NCI-H69 (cell line): ENCODE measurements at places on chromosomes 3 and 15.

GRCh38 chr3:152589644-152590043 lies 245.3 kb upstream of the P2RY1 start:
- DNase-seq = no peak

- DNase-seq = no peak
Observed at GRCh38 chr3:181687190-181687589, 24.5 kb upstream of the SOX2 start.

- DNase-seq = peak; percentile 91
Observed at GRCh38 chr3:5058471-5058951, 63.6 kb upstream of the ARL8B start.

GRCh38 chr3:156685752-156686151 lies 11.4 kb downstream of the TIPARP start:
- DNase-seq = peak; percentile 58

DNA sequence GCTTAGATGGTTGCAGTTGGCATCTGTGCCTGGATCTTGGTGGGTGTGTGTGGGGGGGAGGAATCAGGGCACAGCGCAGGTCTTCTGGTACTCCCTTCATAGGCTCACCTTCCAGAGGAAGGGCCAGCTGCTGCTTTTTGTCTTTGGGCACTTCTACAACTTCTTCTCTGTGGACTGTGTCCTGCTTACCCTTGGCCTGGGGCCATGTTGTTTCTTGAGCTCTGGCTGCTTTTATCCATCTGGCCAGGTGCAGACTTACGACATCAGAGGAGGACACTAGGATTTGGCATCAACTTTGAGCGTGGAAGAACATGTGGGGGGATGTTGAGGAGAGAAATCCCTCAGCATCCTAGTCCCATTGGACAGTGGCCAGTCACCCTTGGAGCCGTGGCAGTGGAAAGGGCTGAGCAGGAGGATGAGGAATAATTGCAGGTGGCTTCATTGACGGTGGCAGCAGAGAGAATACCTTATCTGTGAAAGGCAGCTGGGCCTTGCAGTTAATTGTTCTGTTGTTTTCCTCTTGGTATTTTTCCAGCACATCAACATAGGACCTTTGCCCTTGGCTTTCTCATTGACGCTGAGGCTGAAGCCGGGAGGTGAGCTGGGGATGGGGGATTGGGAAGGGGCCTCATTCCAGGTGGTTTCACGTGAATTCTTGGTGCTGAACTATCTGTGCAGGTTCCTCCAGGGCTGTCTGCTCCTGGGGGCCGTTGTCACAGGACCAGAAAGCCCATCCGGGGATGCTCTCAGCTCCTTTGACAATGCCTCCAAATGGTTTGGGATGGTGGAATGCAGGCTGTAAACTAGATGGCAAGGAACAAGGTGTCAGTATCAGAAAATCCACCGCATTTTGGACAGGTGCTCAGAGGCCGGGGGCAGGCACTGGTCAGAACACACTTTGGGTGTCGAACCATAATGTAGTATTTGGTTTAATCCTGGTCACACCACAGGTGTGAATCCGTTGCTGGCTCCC lies 9.7 kb downstream of the EPHB1 start:
- DNase-seq = peak; percentile 38

DNA sequence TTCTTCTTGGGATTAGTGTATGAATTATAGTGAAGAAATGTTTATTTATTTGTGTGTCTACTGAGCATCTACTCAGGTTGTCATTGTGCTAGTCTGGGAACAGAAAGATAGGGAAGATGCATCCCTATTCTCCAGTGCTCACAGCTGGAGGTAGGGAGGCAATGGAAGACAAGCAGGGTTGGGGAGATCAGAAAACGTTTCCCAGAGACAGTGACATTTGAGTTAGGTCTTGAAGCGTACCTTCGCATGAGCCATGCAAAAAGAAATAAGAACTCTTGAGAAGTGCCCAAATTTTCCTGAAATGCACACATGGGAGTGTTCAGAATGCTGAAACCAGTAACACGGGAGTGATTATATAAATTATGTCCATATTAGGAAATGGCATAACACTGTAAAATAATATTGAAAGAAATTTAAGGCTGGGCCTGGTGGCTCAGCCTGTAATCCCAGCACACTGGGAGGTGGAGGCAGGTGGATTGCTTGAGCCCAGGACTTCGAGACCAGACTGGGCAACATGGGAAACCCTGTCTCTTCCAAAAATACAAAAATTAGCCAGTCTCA lies 5.3 kb upstream of the CEMIP start:
- DNase-seq = no peak

DNA sequence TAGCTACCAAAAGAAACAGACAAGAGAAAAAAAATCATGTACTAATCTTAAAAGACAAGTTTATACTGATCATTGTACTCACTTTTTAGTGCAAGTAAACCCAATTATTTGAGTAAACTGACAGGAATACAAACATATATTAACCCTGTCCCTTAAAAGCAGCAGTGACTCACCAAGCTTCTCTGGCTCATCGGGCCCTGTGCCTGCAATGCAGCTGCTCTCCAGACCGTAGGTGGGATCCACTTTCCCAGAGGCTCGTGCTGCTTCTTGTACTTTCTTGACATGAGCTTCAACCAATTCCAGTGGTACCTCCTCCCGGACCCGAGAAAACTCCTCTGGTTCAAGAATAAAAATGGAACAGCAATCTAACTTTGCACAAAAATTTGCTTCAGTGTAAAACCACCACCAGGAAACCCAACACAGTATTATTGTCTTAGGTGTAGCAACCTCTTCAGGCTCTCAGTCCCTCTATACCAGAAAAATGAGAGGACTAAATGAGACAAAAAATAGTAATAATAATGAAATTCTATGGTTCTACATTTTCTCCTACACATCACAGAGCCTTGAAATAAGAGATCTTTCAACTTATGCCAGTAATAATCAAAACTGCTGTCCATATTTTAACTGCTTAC lies 82.6 kb upstream of the CSPG5 start:
- DNase-seq = no peak

DNA sequence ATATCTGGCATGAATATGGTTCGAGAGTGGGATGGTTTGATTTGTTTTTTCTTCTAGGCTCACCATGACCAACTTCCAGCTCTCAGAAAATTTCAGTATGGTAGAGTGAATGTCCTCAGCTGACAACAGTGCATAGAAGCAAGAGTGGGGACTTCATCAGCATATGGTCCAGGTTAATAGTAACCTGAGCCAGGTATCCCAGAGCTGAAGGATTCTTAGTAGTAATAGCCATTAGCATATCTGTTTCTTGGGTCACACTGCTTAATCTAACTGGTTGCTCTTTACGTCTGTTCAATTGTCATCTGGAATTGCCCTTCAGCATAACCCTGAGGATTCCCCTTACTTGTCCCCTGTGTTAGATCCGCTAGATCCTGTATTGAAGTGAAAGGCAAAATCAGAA lies 151.8 kb downstream of the GMNC start:
- no peak for DNase-seq

- DNase-seq = no peak
Observed at GRCh38 chr3:135652388-135652787, 313.1 kb upstream of the PPP2R3A start.

DNA sequence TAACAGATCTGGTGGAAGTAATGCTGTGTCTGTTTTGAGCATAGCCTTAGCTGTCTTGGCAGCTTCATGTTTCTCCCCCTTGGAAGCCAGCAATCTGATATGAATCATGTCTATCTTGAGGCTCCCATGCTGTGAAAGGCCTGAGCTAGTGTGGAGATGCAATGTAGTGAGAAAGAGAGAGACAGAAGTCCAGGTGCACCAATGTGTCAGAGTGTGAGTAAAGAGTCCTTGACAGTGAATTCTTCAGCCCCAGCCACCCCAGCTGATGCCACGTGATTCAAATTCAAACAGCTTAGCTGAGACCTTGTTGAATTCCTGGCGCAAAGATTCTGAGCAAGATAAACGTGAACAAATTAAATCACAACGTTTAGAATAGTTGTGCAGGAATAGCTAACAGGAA lies 704.2 kb downstream of the EDEM1 start:
- peak; percentile 26 for DNase-seq

DNA sequence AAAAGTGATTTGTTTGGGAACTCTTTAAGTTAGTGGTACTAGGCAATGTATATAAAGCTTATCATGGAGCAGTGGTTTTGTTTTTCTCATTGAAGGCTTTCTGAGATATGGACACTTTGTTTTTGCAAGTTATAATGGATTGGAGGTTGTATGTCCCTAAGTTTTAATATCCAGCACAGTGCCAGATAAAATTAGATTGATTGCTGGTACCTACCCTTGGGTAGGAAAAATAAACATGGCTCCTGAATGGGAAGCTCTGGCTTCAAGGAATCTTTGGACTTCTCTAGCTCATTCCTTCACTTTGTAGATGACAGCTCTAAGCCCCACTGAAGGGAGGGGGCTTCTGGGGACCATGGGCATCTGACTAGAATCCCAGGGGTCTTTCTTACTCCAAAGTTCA lies 81.8 kb upstream of the SKOR1 start:
- no peak for DNase-seq

DNA sequence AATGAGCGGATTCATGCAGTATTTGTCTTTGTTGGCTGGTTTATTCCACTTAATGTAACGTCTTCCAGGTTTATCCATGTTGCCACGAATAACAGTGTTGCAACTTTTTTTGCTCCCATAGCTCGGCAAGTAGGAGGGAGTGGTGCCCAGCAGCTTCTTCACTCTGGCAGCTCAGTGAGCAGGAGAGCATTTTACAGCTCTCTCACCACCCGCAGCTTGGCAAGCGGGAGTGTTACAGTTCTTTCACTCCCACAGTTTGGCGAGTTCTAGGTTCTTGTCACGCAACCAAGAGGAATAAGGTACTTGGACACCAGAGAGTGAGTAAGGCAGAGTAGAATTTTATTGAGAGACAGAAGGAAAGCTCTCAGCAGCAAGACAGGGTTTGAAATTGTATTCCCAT lies 935.2 kb downstream of the TBL1XR1 start:
- no peak for DNase-seq

DNA sequence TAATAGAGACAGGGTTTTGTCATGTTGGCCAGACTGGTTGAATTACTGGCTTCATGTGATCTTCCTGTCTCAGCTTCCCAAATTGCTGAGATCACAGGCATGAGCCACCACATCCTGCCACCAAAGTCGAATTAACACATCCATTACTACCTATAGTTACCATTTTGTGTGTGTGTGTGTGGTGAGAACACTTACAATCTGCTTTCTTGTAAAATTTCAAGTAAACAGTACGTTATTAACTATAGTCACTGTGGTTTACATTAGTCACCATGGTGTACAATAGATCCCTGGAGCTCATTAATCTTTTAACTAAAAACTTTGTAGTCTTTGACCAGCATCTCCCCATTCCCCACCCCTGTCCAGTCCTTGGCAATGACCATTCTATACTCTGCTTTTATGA lies 270.0 kb downstream of the NAALADL2 start:
- no peak for DNase-seq
